Brain (organoid and tissue), 16 donors: ENCODE measurements at places on chromosomes 5 and 9. TPM values are rescaled to one million over a fixed set of nuclear protein-coding genes. Genes with fewer than 3 reads are reported as not detected.
A peak's percentile ranks its signal among the peaks of the same experiment; 100 is the strongest.

DNA sequence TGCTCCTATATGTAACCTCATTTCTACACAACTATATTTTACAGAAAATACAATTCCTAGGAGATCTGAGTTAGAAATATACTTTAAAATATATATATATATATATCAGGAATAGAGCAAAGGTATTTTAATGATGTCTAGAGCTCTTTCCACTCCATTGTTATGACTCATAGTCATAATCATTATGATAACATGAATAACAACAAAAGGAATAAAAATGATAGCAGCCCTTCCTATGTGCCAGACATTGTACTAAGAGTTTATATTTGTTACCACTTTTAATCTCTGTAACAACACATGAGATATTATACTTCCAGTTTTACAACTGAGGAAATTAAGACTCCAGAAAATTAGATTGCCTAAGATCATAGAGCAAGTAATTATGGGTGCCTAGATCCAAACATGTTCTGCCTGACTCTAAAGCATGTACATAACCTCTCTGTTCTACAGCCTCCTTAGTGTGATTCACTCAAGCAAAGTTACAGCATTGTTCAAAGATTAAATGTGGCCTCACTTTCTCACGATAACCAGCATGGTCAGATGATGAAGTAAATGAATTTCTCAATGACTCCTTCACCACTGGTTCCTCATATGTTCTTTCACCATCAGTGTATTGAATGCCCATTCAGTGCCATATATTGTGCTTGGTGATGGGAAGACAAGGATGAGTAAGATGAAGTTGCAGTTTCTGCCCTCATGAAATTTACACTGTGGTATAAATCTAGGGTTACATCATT is 452.1 kb downstream of the EFNA5 start:
- DNase-seq: no peak

DNA sequence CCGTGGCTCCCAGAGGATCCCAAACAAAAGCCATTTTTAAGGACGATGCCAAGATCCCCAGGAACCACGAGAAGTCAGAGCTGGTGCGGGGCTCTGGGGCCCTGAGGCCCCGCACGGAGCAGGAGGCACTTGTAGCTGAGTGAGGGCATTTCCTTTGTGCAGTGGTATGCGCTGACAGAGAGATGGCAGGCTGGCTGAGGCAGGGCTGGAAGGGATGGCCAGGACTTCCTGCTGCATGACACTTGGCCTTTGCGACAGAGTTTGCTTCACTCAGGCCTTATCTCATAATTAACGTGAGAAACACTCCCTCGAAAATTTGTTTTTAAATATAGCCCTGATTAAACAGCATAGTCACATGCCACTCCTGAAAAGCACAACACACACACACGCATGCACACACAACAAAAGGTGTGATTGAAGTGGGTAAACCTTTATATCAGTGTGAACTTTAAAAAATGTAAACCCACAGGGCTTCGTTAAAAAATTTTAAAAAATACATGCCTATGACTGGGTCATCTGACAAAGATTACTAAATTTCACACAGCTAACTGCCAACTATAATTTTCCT is 536.6 kb downstream of the PDE4D start:
- DNase-seq: no peak

DNA sequence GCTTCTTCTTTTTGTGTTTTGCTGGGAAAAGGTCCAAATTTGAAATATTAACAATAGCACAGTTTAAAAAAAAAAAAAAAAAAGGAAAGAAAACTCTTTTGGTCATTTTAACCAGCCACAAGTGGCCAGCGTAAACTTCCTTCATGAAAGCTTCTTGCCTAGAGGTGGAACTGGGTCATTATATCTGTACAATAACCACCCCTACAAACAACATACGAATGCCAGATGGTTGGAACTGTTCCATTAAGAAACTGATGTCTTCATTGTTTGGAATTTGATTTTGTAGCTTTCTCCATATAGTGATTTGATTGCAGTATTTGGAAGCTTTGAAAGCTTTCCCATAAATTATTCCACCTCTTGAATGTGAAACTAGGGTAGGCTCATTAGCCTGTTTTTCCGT is 18.3 kb upstream of the LPAR1 start:
- DNase-seq: peak; percentile 65

- peak; percentile 86 for DNase-seq
Observed at GRCh38 chr9:130107234-130107861, 53.6 kb downstream of the GPR107 start.

DNA sequence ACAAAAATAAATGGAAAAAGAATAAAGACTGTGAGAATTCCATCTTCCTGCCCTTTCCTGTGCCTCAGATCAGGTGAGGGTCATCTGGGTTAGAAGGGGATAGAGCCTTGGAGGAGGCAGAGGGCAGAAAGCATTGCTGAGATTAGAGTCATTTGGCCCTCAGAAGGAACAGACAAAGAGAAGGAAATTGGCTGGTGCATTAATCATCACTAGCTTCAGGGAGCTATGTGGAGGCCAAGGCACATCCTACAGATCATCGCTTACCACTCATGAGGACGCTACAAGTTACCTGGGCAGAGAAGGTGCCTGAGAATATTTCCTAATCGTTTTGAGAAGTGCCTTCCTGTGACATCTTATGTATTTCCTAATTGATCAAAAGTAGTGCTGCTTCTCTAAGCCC is 74.5 kb downstream of the C7 start:
- DNase-seq: no peak

DNA sequence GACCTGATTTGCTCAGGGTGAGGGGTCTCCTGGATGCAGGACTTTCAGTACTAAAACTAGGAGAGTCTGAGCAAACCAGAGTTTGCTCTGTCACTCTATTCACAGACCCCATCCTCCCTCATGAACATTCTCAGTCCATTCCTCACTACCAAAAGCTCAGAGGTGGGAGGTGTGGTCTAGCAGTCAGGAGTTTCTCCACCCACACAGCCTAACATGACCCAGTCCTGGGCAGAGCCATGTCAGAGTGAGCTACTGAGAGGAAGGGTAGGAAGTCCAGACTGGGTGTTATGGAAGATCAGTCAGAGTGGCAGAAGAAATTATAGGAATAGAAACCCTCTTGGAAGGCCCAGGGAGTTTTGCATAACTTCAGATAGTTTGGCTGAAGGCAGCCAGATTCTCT is 113.3 kb upstream of the GRAMD2B start:
- DNase-seq: no peak

GRCh38 chr5:102850503-102850902 is 95.4 kb downstream of the PAM start:
- no peak for DNase-seq

DNA sequence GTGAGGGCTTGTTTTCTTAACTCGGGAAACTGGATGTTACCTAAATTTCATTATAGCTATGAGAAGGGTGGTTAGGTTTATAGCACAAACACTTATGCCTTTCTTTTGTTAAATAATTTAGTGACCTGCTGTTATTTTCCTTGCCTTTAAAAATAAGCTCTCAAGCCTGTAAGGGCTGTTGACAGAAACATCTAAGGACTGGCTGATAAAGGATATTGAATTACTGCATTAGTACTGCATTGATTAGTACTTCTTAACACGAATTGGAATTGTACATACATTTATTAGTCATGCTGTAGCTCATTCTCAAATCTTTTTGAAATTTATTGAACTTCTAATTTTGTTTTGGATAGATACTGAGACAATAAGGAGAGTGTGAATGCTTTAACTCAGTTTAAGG is 85.1 kb upstream of the DHFR start:
- no peak for DNase-seq

DNA sequence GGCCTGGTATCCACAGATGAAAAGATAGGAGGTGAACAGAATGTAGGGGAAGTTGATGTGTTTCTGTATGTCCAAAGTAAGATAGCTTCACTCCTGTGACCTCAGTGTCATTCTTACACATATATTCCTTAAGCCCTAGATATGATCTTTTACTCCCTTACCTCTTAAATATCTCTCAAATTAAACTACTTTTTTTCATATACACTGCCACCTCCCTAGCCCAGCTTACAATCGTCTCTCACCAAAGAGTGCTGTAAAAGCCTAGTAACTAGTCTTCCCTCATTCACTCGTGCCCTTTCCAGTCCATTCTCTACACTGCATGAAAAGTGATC is 5.3 kb downstream of the DNAI1 start:
- no peak for DNase-seq

GRCh38 chr9:86958203-86958602 is 10.9 kb upstream of the GAS1 start:
- no peak for DNase-seq

Gene CCIN
- not detected for polyA plus RNA-seq

Gene BTNL8
- 0.42 TPM for polyA plus RNA-seq

Gene ZNF879
- polyA plus RNA-seq: 0.76 TPM

Gene SLC45A2
- polyA plus RNA-seq: 0.15 TPM

Gene EIF4E1B
- 0.81 TPM for polyA plus RNA-seq

Gene RAB14
- polyA plus RNA-seq: 84.0 TPM

Gene GFPT2
- polyA plus RNA-seq: 3.2 TPM

Gene TARS1
- polyA plus RNA-seq: 125 TPM
